GM23338 (cell line): ENCODE measurements at places on chromosomes 7 and 10.

DNA sequence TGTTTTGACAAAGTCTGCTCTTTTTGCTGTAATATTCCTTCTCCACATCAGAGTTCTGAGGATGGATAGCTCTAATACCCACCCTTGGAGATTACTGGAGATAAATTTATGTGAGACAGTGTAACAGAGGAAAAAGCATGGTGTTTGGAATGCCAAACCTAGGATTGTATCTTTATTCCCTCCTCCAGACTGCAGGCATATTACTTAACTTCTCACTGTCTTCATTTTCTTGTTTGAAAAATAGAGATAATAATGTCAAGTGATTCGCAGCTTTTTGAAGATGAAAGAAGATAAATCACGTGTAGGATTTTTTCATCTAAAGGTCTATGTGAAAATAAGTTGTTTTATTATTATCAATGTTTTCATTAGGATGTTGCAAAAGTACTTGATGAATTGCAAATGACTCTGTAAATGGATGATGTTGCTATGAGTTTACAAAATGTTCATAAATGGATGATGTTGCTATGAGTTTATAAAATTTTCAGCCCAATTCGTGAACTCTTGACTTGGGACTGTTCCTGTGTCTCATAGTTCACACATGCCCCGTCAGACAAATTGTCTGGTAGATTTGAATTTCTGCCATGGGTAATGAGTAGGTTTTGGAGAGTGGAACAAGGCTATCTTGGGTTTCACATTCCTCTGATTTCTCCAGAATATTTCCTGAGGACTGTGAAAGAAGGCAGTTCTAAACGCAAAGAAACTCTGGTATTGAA, 113.1 kb upstream of the IGFBP3 start:
- H3K4me1 ChIP-seq = no peaks in the 10 kb centered on the region
- H3K36me3 ChIP-seq = no peaks in the 10 kb centered on the region
- no peak overlapping the region for H3K27ac ChIP-seq

- peak within 1 kb of the TSS; percentile 74; the same call in 1 of the 2 replicates for H3K27ac ChIP-seq
- no peaks in the 10 kb centered on the region for H3K36me3 ChIP-seq
- peak; percentile 84 for DNase-seq
Observed at GRCh38 chr10:98414932-98415730, at the start of gene PYROXD2. TSS of gene PYROXD2 (minus strand) at chr10:98415182. CDS start at chr10:98415135, 47 bp downstream.

- peak; percentile 23 for DNase-seq
- H3K27me3 ChIP-seq = no peaks in the 10 kb centered on the region
- H3K4me1 ChIP-seq = peaks cover 20% of the 10 kb centered on the region
- H3K4me3 ChIP-seq = no peak overlapping the region
- H3K36me3 ChIP-seq = no peaks in the 10 kb centered on the region
Observed at GRCh38 chr10:84534168-84534567, 205.8 kb downstream of the CCSER2 start.

- peaks cover 49% of the 10 kb centered on the region for H3K36me3 ChIP-seq
- no peak overlapping the region for H3K4me3 ChIP-seq
- no peaks in the 10 kb centered on the region for H3K27me3 ChIP-seq
- no peak for DNase-seq
Observed at GRCh38 chr10:5932345-5932744, 42.3 kb downstream of the FBH1 start.

DNA sequence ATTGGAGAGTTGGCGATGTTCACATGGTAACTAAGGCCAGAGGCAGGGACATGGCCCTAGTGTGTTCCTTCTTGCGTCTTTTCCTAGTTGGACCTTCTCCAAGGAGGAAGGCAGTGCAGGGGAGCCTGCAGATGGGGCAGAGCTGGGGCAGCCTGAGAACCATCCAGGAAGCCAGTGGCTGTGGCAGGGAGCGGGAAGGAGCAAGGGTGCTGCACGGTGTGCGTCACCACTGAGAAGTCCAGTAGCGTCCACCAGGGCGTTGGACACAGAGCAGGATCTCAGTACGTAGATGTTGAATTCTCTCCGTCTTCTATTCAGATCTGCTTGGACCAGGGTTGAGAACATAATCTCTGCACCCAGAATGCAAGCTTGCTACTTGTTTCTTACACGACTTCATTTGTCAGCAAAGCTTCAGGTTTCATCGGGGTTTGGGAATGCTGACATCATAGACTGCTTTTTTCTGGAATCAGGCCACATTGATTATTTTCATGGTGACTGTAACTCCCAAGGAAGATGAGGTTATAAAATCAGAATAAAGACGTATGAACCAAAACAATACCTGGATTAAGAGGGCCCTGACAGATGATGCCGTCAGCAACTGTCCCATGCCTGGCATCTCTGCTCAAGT, 130.3 kb downstream of the HECW1 start:
- H3K27ac ChIP-seq = no peak overlapping the region
- H3K36me3 ChIP-seq = no peaks in the 10 kb centered on the region
- no peaks in the 10 kb centered on the region for H3K27me3 ChIP-seq
- no peak for DNase-seq
- no peak overlapping the region for H3K4me3 ChIP-seq

- no peak overlapping the region for H3K4me3 ChIP-seq
- H3K36me3 ChIP-seq = no peaks in the 10 kb centered on the region
- peaks cover 2% of the 10 kb centered on the region; the same call in 1 of the 2 replicates for H3K4me1 ChIP-seq
- no peak overlapping the region for H3K27ac ChIP-seq
Observed at GRCh38 chr10:29628311-29628710, 6.5 kb downstream of the SVIL start.

GRCh38 chr10:119410361-119411116, 132.0 kb downstream of the RGS10 start:
- no peak for DNase-seq
- no peak overlapping the region for H3K27ac ChIP-seq
- H3K27me3 ChIP-seq = no peaks in the 10 kb centered on the region
- H3K4me1 ChIP-seq = no peaks in the 10 kb centered on the region; the same call in 1 of the 2 replicates

- H3K4me3 ChIP-seq = no peak overlapping the region
- H3K27ac ChIP-seq = no peak overlapping the region
- H3K36me3 ChIP-seq = no peaks in the 10 kb centered on the region
- no peak for DNase-seq
- peaks cover 28% of the 10 kb centered on the region for H3K4me1 ChIP-seq
- no peaks in the 10 kb centered on the region for H3K27me3 ChIP-seq
Observed at GRCh38 chr7:92808635-92809034, 27.7 kb downstream of the CDK6 start.

DNA sequence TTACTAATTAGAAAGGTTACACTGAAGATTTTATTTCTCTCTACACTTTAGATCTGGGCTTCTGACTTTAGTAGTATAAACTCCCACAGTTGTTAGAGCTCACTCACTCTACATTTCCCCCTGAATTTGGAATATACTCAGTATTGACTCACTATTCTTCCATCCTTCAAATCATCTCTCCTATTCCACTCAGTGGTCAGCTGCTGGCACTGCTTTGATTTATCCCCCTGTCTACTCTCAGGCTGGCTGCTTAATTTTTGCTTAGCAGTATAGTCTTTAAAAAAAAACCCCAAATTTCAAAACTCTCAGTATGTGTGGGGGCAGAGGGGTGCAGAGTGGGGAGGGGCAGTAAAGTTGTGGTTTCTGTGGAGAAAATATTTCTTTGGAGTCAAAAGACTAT, 68.9 kb downstream of the CDK6 start:
- no peaks in the 10 kb centered on the region for H3K36me3 ChIP-seq
- H3K27me3 ChIP-seq = no peaks in the 10 kb centered on the region
- no peak for DNase-seq
- peaks cover 74% of the 10 kb centered on the region for H3K4me1 ChIP-seq

DNA sequence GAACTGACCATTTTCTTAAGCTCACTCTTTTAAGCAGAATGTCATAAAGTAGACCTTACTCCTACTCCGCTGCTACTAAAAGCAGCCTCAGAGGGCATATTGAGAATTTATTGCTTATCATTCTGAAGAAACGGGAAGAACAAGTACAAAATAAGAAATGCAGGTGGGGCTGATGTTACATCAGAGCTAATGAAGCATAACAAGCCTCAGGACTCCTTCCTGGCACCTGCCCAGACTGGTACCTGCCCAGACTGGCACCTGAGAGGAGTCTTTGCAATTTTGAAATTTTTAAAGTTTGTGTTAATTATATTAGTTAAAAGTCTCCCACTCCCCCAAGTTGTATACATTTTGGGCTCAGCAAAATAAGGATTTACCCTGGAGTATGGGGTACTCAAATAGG, 162.4 kb downstream of the SEMA3E start:
- no peak for DNase-seq
- H3K4me3 ChIP-seq = no peak overlapping the region
- H3K27ac ChIP-seq = no peak overlapping the region

DNA sequence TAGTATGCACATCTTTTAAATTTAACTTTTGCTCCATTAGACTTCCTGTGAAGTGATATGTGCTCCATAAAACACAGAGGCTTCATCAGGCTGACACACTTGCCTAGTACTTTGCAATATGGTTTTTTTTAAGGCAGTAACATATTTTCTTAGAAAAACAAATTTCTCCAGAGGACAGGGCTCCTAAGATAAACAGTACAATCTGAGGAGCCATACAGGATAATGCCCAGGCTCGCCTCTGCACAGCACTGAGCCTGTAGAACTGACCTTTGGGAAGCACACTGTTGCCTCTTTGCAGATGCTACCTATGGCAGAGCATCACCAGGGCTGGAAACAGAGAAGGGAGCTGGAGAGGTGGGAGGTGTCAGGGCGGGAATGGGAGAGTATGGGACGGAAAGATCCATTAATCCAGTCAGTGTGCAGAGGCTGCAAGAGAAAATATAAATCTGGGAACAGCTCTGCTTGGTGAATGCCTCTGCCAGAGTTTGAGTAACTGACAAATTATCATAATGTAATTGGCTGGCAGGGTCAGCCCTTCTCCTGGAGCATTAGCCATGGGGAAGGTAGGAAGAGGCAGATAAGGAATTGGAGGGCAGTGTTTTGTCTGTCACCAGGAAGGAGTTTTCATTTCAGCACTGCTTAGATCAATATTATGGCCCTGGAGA, 132.3 kb downstream of the CREB5 start:
- no peak overlapping the region for H3K27ac ChIP-seq
- H3K27me3 ChIP-seq = no peaks in the 10 kb centered on the region
- peaks cover 5% of the 10 kb centered on the region; the same call in 1 of the 2 replicates for H3K36me3 ChIP-seq
- no peak for DNase-seq
- H3K4me3 ChIP-seq = no peak overlapping the region

DNA sequence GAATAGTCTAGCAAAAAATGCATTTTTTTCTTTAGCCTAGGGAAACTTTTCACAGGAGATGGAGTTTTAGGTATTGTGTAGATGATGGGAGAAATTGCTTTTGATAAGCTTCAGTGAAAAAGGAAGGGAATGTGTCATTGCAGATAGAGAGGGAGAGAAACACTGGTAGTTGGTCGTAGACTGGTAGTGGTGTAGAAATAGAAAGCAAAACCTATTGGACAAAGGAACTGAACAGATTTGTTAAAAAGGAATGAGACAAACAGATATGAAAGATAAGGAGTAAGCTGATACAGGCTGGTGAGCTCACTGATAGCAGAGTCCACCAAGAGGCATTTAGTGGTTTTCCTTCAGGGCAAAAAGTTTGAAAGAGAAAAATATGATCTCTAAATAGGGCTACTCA, 94.3 kb downstream of the ZEB1 start:
- no peaks in the 10 kb centered on the region for H3K4me1 ChIP-seq
- no peaks in the 10 kb centered on the region for H3K27me3 ChIP-seq
- no peaks in the 10 kb centered on the region for H3K36me3 ChIP-seq
- no peak overlapping the region for H3K27ac ChIP-seq
